ENCODE measurements at places on chromosomes 2 and 18. TPM values are rescaled to one million over a fixed set of nuclear protein-coding genes. Genes with fewer than 3 reads are reported as not detected.

Gene CENPA
- 33.6 TPM for total RNA-seq

DNA sequence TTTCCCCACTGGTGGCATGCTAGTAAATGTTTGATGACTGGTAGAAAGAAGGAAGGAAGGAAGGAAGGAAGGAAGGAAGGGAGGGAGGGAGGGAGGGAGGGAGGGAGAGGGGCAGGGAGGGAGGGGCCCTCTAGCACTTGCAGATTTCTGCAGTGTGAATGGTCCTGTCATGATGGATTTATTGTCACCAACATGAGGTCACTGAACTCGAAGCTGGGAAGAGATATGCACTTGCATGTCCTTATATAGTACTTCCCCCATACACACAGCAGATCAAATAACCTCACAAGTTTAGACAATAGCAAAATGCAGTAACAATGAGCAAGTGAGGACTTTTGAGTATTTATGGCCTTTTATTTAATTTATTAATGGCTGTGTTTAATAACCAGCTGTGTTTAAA is 44.5 kb upstream of the CXCR4 start:
- no peaks in the 10 kb centered on the region for H3K27me3 ChIP-seq
- no peak overlapping the region for H3K27ac ChIP-seq
- peaks cover 4% of the 10 kb centered on the region for H3K4me1 ChIP-seq
- H3K4me3 ChIP-seq: no peak overlapping the region
- DNase-seq: no peak

Gene TGFA
- total RNA-seq: 0.06 TPM

DNA sequence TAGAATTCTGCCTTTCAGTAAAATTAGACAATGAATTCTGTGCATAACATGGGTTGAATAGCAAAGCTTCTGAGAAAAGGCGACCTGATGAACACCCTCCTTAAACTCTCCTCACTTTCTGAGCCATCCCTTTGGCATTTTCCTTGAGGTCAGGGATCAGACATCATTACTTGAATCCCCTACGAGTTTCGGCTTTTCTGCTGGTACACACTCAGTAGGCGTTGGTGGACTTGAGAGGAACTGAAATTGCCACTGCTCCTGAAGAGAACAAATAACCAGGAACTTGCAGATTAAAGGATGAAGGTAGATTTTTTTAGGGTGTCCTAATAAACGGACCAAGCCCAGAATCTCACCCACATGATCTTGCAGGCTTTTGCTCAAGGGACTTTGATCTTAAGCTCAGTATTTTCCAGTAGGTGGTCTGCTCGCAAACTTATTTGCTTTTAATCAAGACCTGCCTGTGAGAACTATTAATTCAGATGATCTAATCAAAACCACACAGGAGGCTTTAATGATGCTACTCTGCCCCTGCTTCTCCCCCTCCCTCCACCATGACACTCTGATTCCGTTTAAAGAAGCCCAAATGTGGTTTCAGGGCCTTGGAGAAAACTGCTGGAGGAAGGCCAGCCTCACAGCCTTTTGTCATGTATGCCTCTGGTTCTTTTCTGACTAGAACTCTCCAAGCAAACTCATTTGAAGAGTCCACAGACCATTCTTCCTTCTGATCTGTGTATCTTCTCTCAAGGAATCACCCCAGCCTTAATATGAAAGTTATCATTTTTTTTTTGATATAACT is 124.9 kb downstream of the PRKCE start:
- H3K27me3 ChIP-seq: no peaks in the 10 kb centered on the region
- peaks cover 2% of the 10 kb centered on the region for H3K4me1 ChIP-seq
- no peaks in the 10 kb centered on the region for H3K36me3 ChIP-seq
- DNase-seq: no peak
- H3K27ac ChIP-seq: no peak overlapping the region

Gene AQP12A
- total RNA-seq: not detected

- H3K36me3 ChIP-seq: no peaks in the 10 kb centered on the region
- no peaks in the 10 kb centered on the region for H3K4me1 ChIP-seq
- H3K4me3 ChIP-seq: no peak overlapping the region
- DNase-seq: no peak
These were observed 1387.1 kb upstream of the TMEFF2 start for GRCh38 chr2:193581807-193582206.

GRCh38 chr2:168538133-168538532 is 82.1 kb downstream of the CERS6 start:
- H3K36me3 ChIP-seq: peaks cover 46% of the 10 kb centered on the region
- peaks cover 39% of the 10 kb centered on the region for H3K4me1 ChIP-seq
- no peak for DNase-seq
- H3K4me3 ChIP-seq: no peak overlapping the region

GRCh38 chr2:98476192-98476868 is 31.7 kb downstream of the INPP4A start:
- H3K4me1 ChIP-seq: peaks cover 100% of the 10 kb centered on the region
- H3K36me3 ChIP-seq: peaks cover 15% of the 10 kb centered on the region
- DNase-seq: no peak
- H3K27me3 ChIP-seq: no peaks in the 10 kb centered on the region
- peak overlapping the region; percentile 93 for H3K27ac ChIP-seq

DNA sequence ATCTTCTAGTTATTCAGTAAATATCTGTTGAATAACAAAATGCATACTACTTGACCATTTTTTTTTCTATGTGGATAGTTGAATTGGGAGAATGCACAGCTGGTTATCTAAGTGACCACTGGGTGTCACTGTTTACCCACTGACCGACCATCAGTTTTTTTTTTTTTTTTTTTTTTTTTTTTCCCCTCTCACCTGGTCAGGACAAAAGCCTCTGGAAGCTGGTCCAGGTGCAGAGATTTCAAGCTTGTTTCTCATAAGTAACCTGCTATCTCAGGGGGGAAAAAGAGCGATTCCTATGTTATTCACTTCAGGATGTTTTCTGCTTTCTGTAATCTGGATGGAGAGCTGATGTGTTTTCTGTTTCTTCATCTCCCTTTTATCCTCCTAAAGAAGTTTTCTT is 256.0 kb downstream of the DCDC2C start:
- H3K27me3 ChIP-seq: no peaks in the 10 kb centered on the region
- DNase-seq: no peak
- H3K27ac ChIP-seq: no peak overlapping the region
- H3K36me3 ChIP-seq: no peaks in the 10 kb centered on the region
- H3K4me1 ChIP-seq: no peaks in the 10 kb centered on the region

DNA sequence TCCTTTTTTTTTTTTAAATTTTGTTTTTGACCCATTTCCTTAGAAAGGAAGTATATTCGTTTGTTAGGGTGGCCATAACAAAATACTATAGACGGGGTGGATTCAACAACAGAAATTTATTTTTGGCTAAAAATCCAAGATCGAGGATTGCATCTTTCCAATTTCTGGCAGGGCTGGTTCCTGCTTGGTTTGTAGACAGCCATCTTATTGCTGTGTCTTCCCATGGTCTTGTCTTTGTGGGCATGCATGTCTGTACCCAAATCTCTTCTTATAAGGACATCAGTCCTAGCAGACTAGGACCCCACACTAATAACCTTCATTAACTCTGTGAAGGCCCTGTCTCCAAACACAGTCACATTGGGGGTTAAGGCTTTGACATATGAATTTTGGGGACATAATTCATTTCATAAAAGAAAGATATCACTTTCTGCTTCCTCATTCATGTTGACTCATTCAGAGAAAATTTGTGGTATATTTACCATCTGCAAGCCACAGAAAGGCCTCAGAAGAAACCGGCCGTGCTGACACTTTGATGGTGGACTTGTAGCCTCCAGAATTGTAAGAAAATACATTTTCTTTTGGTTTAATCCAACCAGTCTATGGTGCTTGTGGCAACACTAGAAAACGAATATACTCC is 262.1 kb downstream of the LPIN1 start:
- H3K36me3 ChIP-seq: peaks cover 1% of the 10 kb centered on the region
- H3K27ac ChIP-seq: no peak overlapping the region
- H3K4me3 ChIP-seq: no peak overlapping the region
- peaks cover 67% of the 10 kb centered on the region for H3K27me3 ChIP-seq
- peak; percentile 2 for DNase-seq

Gene NFE2L2
- total RNA-seq: 68.3 TPM

DNA sequence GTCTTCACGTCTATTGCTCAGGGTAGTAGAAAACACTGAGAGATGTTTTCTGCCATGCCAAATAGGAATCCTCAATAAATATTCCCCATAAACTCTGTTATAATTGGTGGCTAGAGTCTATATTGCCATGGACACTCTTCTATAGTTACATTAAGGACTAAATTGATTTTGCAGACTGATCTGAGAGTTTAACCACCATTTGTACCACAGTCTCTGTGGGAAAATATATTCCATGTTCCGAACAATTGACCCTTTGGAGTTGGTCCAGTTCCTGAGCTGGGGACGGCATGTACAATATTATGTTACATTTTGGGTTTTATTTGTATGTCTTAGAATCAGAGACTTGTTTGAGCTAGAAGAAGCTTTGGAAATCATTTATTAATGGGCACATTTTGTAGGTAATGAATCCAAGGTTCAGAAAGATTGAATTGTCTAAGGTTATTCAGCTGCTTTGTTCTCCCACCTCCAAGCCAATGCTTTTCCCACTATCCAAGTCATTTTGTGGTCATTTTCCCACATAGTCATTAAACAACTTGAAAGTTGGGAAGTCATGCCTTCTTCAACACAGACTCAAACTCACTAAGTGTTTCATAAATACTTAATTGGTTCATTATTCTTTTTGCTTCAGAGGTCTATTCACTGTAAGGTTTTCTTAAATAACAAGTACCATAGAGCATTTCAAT is 5.1 kb upstream of the PPP1CB start:
- no peak overlapping the region for H3K27ac ChIP-seq
- no peaks in the 10 kb centered on the region for H3K27me3 ChIP-seq
- H3K4me3 ChIP-seq: no peak overlapping the region

Gene SCYGR7
- total RNA-seq: not detected

GRCh38 chr2:150981826-150982225 is 279.8 kb downstream of the RBM43 start:
- no peak overlapping the region for H3K27ac ChIP-seq
- peaks cover 22% of the 10 kb centered on the region for H3K27me3 ChIP-seq
- no peaks in the 10 kb centered on the region for H3K4me1 ChIP-seq
- no peaks in the 10 kb centered on the region for H3K36me3 ChIP-seq

Gene SERPINB11
- not detected for total RNA-seq

GRCh38 chr2:224359569-224359968 is 42.3 kb downstream of the FAM124B start:
- no peaks in the 10 kb centered on the region for H3K4me1 ChIP-seq
- no peak overlapping the region for H3K4me3 ChIP-seq
- no peak overlapping the region for H3K27ac ChIP-seq

DNA sequence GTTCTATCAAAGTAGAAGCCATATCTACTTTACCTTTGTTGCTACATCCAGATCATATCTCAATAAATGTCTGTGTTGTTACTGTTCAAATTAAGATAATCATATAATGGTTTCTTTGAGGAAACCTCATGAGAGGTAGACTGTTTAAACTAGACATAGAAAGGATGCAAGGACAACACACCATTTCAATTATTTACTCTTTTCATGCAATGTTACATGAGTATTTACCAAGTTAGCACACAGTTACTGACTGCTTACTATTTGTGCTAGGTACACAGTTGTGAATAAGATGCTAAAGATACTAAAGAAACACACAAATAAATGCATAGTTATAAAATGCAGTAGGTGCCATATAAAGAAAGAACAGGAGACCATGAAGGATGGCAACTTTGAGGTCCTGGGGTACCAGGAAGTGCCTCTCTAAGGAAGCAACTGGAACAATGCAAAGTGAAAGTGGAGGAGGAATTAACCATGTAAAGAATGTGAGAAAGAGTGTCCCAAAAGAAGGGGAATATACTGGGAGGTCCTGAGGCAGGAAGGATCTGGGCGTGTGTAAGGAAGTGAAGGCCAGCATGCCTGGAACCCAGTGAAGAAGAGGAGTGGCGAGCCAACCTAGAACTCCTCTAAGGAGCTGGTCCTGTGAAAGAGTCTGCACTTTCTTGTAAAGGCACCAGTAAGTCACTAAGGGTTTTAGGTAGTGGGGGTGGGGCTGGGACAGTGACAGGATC is 39.4 kb downstream of the RBMS1 start:
- H3K27me3 ChIP-seq: no peaks in the 10 kb centered on the region
- H3K4me3 ChIP-seq: no peak overlapping the region
- H3K27ac ChIP-seq: no peak overlapping the region
- DNase-seq: no peak
- peaks cover 7% of the 10 kb centered on the region for H3K4me1 ChIP-seq

DNA sequence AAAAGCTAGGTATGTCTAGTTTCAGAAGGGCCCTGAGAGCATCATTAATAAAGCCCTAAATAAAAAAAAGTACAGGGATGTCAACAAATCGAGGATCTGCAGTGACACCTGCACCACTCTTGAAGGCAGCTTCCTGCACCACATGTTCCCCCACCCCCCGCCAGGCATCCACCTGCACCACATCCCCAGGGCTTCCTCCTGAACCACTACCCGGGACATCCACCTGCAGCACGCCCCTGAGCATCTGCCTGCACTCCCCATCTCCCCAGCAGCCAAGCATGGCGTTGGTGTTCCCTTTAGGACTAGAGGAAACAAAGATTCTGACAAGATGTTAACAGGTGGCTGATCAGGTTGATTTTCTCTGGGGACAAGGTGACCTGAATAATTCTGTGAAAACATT is 55.2 kb downstream of the DLGAP1 start:
- H3K36me3 ChIP-seq: no peaks in the 10 kb centered on the region
- H3K4me1 ChIP-seq: peaks cover 2% of the 10 kb centered on the region
- DNase-seq: no peak
- H3K27me3 ChIP-seq: no peaks in the 10 kb centered on the region

GRCh38 chr2:60608679-60609078 is 55.2 kb upstream of the BCL11A start:
- no peaks in the 10 kb centered on the region for H3K36me3 ChIP-seq
- peaks cover 10% of the 10 kb centered on the region for H3K27me3 ChIP-seq
- H3K27ac ChIP-seq: no peak overlapping the region
- DNase-seq: no peak
- no peaks in the 10 kb centered on the region for H3K4me1 ChIP-seq
- no peak overlapping the region for H3K4me3 ChIP-seq

Gene SLC66A2
- total RNA-seq: 30.2 TPM

Gene CCBE1
- total RNA-seq: not detected

DNA sequence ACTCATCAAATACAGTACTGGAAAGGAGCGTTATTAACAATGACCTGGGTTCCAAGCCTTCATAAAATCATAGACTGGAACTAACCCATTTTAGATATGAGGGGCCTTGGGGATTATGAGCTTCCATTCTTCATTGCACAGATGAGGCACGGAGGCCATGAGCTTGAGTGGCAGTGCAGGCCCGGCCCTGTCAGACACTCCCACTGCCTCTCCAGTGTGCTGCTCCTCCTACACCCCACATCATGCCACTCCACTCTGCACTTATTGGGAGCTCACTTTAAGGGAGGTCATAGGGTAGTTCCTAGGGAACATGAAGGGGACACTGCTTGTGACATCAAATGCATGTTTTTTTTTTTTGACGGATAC is 77.9 kb downstream of the TSN start:
- no peak for DNase-seq
- no peak overlapping the region for H3K4me3 ChIP-seq
- no peaks in the 10 kb centered on the region for H3K27me3 ChIP-seq

DNA sequence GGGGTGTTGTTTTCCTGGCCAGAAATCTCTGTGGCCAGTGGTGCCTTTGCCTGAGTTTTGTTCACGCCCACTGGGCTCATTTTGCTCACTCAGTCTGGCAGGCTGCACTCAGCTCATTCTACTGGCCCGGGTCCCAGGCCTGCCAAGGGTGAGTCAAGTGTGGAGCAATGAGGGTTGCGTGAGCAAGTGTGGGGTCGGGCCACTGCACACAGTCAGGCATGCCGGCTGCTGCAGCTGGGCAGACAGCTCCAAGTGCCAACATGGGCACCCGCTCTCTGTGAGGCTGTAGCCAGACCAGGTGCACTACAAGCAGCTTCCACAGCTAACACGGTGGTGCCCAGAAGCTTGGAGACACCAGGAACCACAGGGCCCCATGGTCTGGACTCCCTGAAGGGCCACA is 801.1 kb upstream of the RAB6C start:
- no peak for DNase-seq
- H3K36me3 ChIP-seq: no peaks in the 10 kb centered on the region
- H3K27me3 ChIP-seq: no peaks in the 10 kb centered on the region
- H3K4me1 ChIP-seq: no peaks in the 10 kb centered on the region

Gene TUBB8B
- total RNA-seq: not detected
